ENCODE measurements at places on chromosomes 3 and 15.

DNA sequence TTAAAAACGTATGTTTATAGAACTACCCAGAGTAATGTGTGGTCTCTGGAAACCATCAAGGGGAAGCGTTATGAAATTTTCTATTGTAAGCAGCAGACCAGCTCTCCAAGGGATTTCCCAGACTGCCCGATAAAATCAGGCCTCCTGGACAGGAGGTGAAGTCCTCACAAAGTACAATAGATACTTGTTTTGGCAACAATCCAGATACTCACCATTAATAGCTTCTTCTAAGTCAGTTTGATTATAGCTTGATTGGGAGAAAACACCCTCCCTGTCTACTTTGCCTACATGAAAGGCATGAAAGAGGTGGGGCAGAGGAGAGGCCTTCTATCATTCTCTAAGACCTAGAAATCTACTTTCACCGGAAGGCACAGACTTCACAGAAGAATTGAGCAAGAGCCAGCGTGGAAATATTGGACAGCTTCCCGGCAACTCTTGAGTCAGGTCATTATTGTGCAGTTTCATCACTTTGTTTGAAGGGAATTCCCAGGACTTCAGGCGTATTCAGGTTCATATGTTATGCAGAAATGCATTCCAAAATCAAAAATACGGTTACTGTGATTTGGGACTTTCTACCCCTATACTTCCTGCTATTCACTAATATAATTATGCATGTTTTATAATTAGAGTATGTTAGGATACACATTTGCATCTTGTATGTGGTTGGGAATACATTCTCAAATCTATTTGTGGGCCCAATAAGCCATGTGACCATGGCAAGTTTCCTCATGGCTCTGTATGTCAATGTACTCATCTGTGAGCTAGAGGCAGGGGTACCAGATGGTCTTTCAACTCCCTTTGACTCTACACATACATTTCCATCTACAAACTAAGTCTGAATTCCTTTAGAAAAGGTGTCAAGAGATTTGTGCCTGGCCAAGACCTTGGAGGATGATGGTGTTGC is 103.5 kb downstream of the CD47 start:
- peak; percentile 86 for DNase-seq

GRCh38 chr3:39013921-39014509 is 37.7 kb downstream of the SCN11A start:
- DNase-seq, result no peak

GRCh38 chr15:30877070-30877469 is 26.6 kb upstream of the FAN1 start:
- no peak for DNase-seq

DNA sequence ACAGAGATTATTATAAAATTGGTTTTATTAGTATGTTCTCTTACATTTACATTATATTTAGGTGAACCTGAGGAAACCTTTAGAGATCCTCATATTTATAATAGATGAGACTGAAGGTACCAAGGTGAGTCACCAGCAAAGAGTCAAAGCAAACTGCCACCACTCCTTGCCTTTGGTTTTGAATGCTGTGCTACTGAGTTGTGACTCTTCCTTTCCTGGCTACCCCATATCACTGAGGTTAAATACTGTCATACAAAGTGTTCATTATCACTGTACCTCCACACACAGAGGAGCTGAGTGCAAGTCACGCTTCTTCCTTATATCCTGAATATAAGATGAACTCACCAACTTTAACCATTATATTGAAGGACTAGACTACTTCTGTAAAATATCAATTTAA is 168.2 kb downstream of the CBLB start:
- no peak for DNase-seq

DNA sequence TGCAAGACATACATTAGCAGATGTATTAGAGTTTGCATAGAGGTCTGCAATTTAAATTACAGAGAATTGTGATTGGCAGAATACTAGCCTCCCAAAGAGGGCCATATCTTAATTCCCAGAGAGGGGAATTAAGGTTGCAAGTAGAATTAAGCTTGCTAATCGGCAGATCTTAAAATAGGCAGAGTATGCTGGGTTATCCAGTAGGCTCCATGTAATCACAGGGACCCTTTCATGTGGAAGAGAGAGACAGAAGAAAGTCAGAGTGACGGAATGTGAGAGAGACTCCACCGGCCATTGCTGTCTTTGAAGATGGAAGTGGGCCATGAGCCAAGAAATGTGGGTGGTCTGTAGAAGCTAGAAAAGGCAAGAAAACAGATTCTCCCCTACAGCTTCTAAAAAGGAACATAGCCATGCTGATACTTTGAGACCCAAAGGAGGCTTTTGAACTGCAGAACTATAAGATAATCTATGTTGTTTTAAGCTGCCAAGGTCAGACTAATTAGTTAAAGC is 38.8 kb downstream of the IMPG2 start:
- DNase-seq, result no peak

- DNase-seq, result no peak
Observed at GRCh38 chr3:12922306-12922705, 80.9 kb upstream of the RPL32 start.

DNA sequence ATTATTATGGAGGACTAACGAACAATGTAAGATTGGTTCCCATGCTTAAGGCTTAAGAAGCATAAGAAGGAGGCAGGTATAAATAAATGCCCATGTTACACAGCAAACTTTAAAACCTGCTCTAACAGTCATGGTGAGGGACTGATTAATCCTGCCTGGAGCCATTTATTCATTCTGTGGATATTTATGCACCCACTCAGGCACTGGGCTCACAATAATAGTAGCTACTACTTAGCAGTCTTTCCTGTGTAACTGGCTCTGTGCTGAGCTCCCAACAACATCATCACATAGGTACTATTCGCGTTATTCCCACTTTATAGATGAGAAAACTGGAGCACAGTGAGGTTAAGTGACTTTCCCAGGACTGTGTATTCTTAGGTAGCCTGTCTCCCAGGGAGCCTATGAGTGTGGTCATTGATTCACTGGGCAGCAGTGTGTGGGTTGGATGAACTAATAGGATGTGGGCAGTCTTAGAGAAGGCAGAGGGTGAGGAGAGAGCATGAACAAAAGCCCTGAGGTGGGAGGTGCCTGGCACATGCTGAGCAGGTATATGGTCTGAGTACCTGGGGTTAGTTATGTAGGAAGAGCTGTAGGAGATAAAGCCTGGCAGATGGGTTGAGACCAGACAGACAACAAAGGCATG is 44.1 kb upstream of the UMPS start:
- no peak for DNase-seq

DNA sequence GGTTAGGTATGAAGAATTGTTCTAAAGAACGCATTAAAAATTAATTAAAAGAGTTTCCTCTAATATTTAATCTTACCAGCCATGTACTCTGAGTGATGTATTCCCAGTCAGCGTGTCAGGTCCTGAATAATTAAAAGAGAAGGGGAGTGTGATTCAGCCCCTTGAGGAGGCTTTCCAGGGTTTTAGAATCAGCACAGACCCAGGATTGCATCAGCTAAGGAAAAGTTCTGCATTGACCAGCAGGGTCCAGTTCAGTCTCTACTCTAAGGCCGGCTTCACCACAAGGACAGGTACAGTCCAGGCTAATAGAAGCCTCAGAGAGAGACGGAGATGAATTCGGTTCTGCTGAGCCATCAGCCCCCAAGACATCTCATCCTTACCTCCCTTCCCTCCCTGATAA is 499.5 kb upstream of the PROK2 start:
- no peak for DNase-seq

GRCh38 chr15:65355988-65356353 is 21.8 kb downstream of the IGDCC3 start:
- DNase-seq, result no peak

GRCh38 chr15:58553365-58553918 is 121.7 kb downstream of the LIPC start:
- DNase-seq, result no peak

DNA sequence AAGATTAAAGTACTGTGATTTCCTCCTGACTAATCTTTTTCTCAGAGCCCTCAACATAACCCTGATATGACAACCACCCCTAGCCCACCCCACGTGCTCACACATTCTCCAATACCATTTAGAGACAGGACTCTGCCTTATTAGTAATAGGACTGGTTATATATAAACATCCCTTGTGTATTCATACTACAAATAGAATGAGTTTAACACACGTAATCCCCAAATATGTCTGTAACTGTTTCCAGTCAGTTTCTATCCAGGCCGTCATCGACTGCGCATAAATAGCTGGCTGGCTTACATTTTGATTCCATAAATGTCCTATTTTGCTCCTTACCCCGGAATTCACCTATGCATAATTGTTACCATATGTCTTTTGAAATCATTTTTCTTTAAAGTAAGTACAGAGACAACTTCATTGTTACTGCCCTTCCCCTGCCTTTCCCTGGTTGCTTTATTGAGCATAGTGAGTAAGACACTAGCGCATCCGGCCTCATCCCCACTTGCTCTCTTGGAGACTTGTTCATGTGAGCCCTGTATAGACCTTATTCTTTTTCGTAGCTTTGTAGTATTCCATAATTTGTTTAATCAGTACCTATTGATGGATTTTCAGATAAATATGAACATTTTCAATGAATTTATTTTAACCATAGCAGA is 3.5 kb upstream of the P2RY14 start:
- no peak for DNase-seq

GRCh38 chr3:5388091-5388490 is 200.6 kb downstream of the EDEM1 start:
- no peak for DNase-seq

DNA sequence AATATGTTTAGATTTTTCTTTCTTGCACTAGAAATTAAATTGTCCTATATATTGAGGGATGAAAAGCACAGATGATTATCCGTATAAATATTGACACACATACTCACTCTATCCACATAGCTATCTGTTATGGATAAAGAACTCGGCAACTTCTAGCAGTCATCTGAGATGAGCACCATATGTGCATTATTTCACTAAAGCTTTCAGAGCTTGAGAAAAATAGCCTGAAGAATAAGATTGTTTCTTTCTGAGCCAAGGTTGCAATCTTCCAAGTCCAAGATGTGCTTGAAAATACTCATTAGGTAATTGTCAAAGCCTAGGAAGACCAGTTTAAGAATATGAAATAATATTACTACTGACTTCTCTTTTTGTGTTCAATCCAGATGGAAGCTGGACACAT is 40.5 kb downstream of the COL8A1 start:
- no peak for DNase-seq

DNA sequence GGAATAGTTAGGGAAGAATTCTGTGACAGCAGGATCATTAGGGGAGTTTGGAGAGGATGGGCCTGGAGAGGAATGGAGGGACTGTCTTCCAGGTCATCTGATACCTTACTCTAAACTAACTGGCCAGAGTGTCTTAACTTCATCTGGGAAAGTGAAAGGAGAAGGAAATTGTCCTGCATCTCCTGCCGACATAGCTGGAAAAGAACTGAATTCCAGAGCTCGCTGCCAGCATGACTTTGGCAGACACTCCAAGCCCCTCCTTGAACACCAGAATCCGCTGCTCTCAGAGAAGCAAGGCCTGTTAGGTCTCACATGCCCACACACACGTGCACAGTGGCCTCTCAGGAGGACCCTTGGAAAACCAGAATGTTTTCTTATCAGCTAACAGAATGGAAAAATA is 10.5 kb downstream of the ABI3BP start:
- DNase-seq, result peak; percentile 54

- DNase-seq, result no peak
Observed at GRCh38 chr3:151499168-151499567, 38.3 kb upstream of the IGSF10 start.

DNA sequence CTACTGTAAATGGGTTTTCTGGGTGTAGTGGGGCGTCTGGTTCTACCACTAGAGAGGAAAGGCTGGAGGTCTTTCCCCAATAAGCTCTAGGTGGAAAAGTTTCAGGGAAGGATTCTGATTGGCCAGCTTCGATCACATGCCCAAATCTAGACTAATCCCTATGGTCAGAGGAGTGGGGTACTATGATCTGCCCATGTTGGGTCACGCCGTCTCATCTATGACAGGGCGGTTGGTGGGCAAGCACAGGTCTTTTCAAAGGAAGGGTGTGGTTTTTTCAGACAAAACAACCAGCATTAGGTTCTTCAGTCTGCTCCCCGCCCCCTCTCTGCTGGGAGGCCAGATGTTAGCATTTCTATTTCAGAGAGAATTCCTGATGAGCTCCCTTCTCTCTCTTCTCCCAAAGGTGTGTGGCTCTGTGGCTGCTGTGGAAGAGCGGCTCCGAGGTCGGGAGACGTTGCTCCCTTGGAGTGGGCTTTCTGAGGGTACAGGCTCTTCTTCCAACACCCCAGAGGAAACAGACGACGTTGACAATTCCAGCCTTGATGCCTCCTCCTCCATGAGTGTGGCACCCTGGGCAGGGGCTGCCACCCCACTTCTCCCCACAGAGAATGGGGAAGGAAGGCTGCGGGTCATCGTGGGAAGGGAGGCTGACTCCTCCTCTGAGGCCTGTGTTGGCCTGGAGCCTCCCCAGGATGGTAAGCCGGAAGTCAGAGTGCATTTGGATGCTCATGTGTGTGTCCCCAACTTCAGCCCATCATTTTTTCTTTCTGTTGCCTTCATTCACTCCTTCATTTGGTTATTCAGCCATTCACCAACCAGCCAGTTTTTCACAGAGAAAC is 9.7 kb upstream of the TATDN2 start:
- DNase-seq, result no peak

GRCh38 chr3:151135541-151136337 is 50.3 kb downstream of the MED12L start:
- DNase-seq, result no peak

DNA sequence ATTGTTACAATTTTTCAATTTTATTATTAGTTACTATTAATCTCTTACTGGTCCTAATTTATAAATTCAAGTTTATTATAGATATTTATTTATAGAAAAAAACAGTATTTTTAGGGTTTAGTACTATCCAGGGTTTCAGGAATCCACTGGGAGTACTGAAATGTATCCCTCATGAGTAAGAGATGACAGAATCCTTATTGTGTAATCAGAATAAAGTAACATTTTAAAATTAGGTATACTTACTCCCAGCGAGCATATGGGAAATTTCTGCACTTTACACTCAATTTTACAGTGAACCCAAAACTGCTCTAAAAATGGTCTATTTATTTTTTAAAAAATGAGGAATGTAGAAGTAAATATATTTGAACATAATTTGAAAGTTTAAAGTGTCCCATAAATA is 202.7 kb downstream of the CGGBP1 start:
- DNase-seq, result no peak

GRCh38 chr3:184579513-184579912 is 17.9 kb downstream of the EPHB3 start:
- no peak for DNase-seq

GRCh38 chr15:78341057-78341987 is 1.2 kb downstream of the CRABP1 start:
- DNase-seq, result no peak
